ENCODE measurements at places on chromosomes 13 and 19.
A peak's percentile ranks its signal among the peaks of the same experiment; 100 is the strongest.

DNA sequence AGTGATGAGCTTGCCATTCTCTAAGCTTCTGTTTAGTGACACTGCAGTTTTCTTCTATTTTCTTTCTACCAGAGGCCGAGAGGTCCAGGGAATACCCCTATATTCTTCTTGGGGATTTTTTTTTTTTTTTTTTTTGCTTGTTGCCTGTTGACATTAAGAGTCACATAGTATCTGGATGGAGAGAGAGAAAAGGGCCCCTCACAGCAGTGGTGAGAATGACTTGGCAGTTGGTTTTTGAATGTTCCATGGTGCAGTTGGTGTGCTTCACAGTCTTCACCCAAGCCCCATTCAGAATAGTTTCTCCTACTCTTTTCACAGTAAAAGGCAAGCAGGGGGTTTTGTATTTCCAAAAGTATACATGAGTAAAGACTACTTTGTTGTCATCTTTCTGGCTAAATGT is 577.9 kb downstream of the LMO7 start:
- DNase-seq: no peak

GRCh38 chr19:37691881-37692504 is 27.6 kb downstream of the ZNF607 start:
- DNase-seq: peak; percentile 62

DNA sequence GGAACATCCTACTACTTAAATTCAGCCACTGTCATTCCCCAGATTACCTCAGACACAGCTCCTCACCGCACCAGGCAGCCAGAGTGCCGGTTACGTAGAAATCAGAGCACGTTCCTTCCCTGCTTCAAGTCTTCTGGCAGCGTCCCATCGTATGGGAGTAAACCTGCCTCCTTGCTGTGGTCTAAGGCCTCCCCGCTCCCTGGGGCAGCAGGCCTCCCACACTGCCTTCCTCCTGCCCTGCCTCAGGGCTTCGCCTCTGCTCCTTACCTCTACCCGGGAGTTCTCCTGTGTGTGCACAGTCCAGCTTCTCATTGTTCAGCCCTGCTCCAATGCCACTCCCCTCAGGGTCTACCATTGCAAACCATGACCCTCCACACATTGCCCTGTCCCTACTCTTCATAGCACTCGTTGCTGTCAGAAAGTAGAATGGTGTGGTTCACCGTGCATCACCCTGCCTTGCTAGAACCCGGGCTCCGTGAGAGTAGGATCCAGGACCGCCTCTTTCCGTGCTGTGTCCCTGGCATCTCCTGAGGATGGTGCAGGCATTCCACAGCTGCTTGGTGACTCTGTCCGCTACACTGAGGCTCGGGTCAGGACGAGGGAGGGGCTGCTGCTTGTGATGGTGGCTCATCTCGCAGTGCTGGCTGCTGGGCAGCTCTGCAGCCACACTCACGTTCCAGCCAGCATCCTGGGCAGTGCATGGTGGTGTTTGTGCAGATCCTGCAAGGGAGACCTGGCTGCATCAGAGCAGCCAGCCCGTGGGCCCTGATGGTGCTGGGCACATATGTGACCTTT is 6.9 kb downstream of the POP4 start:
- DNase-seq: no peak

- no peak for DNase-seq
These were observed 287 bp upstream of the B3GLCT start for GRCh38 chr13:31199527-31199848.

DNA sequence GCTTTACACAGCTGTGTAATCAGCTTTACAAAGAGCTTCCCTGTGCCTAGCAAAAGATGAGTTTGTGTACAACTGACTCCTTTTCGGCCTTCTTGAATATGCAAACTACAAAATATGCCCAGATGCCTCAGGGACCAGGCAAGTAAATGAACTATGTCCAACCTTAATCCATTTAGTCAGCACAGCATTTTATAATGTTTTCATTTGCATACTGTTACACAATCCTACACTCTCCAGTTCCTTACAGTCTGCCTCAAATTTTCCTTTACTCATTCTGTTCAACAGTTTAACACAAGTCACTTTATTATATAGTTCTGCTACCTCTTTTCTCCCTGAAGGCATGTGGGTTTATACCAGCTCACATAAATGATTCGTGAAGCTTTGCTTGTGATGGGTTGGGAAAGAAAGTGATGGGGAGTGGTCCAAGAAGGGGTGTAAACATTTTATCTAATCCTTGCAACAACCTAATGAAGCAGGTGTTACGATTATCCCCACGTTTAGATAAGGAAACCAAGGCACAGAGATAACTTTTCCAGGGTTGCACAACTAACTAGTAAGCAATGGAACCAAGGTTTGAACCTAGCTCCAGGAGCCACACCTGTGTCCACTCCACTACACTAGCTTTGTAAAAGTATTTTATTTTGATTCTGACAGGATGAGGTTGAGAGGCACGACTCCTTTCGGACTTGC is 3.3 kb upstream of the USP12 start:
- DNase-seq: no peak

DNA sequence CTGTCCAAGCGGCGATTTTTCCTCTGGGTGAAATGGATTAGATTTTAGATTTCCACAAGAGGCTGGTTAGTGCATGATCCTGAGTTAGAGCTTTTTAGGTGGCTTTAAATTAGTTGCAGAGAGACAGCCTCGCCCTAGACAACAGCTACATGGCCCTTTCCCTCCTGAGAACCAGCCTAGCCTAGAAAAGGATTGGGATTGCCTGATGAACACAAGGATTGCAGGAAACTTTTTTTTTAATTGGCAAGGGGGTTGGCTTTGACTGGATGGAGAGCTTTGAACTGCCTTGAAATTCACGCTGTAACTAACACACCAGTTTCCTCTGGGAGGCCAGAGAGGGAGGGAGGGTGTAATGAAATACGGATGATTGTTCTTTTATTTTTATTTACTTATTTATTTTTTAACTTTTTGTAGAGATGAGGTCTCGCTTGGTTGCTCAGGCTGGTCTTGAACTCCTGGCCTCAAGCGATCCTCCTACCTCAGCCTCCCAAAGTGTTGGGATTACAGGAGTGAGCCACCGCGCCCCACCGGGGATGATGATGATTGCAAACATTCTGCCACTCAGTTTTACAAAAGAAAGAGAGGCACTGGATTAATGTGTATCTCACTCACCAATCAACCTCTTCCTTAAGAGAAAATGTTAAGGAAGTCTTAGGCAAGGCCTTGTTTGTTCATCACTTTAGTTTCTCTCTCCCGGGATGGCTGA is 1.9 kb downstream of the LDLR start:
- no peak for DNase-seq

DNA sequence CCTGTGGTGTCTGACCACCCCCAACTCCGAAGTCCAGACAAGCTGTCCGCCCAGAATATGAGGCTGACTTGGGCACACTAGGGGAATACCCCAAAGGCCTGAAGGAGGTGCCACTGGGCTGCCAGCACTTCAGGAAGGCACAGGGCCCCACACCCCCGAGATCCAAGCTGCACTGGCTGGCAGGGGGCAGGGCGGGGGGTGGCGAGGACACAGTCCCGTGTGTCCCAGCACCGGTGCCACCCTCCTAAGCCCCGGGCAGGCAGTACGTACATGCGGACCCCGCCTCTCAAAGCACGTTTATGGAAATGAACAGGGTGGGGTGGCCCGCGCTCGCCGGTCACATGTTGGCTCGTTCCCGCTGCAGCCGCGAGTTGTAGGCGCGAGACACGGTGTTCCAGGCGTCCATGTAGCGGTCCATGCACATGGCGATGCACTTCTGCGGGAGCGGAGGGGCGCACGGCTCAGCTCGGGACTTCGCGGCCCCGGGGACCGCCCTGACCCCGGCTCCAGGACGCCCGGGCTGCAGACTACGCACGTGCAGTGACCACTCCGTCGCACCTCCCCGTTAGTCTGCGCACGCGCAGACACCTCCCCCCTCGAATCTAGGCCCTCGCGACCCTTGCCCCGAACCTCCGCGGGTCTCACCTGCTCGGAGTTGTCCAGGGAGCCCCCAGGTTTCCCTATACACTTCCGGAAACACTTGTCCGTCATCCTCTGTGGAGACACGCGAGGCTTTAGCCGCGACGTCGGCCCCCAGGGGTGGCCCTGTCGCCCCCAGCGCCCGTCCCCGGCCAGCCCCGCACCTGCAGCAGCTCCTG is 566 bp downstream of the TIMM13 start:
- DNase-seq: peak; percentile 11

GRCh38 chr19:45515081-45515624 is 7.9 kb downstream of the VASP start:
- DNase-seq: no peak

GRCh38 chr19:18665771-18666202 is 17.7 kb upstream of the CRTC1 start:
- no peak for DNase-seq

DNA sequence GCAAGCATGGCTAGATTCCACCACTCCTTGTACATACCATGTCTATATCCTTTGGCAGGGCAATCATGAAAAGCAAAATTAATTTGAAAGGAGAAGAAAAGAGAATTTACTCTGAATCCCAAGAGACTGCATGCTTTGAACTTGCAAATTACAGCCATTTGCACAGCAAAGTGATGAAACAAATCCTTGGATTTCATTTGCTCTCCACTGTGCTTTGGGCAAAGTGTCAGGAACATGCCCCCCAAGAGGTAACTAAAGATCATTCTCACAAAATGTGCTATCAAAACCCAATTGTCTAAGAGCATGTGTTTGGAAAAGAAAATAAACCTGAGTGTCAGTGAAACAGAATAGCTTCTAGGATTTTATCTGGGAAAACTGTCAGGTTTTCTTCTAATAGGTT is 298.5 kb downstream of the GPC6 start:
- DNase-seq: no peak

GRCh38 chr13:20679879-20680278 is 23.6 kb upstream of the IL17D start:
- DNase-seq: no peak

- peak; percentile 66 for DNase-seq
These were observed 1.7 kb downstream of the GTF3A start for GRCh38 chr13:27425918-27426630.

- DNase-seq: no peak
These were observed 28.0 kb downstream of the GGACT start for GRCh38 chr13:100560498-100561157.

DNA sequence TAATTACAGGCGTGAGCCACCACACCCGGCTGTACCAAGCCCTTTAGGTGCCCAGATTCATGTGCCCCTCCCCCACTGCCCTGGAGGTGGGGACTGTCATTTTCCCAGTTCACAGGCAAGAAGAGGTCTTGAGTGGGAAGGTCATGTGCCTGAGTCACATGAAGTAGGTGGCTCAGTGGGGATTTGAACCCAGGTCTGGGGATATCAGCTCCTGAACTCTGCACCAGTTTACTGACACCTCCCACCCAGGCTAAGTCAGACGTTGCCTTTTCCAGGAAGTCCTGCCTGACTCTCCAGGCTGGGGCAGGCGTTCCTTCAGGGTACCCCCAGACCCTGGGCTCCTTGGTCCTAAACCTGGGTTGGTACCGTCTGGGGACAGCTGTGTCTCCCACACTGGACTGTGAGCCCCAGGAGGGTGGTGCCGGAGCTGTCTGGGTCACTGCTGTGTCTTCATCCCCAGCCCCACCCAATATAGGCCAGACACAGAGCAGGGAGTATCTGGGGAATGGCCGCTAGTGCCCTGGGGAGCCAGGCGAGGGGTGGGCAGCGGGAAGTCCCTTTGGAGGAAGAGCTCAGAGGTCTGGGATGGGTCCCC is 8.6 kb downstream of the VASP start:
- DNase-seq: no peak

Data from activated T-helper 1 cell treated with Interleukin-2 at 50 U/mL for 16 hours (primary cell).